ENCODE measurements at places on chromosomes 12 and 14.
A peak's percentile ranks its signal among the peaks of the same experiment; 100 is the strongest.

GRCh38 chr12:108853981-108854446 is 3.4 kb downstream of the SSH1 start:
- DNase-seq: no peak

- DNase-seq: no peak
Observed at GRCh38 chr12:13194401-13195110, 2.0 kb upstream of the EMP1 start.

- no peak for DNase-seq
Observed at GRCh38 chr12:55428331-55429243, 2.5 kb downstream of the OR6C76 start.

DNA sequence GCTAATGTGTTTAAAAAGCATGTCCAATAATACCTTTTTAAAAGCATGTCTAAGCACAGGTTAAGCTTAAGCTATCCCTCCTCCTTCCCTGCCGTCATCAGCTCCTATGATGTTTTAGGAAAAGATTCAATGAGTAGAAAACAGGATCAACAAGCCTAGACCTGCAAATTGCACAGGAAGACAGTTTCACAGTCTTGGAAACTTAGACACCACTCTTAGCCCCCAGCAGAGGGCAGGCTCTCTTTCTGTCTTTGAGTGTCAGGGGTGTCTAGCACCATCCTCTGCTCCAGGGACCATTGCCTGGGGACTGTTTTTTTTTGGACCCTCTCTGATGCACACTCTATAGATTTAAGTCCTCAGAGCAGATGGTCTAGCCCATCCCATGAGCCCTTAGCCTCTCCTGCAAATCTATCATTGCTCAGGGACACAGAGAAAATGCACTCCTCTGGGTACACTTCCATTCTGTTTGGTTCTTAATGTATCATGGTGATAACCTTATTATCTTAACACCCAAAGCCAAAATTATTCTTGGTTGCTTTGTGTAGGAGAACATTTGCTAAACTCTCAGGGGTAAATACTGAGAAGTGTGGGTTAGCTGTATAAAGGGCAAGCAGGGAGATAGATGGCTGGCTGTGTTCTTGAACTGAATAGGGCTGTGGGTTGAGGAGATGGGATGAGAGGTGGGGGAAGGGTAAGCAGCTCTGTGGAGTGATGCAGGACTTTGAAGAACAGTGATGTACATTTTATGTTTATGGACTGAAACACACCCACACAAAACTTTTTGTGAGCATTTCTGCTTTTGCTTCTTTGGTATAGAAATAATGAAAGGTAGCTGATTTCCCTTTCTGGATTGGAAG is 259.9 kb upstream of the DDHD1 start:
- no peak for DNase-seq

DNA sequence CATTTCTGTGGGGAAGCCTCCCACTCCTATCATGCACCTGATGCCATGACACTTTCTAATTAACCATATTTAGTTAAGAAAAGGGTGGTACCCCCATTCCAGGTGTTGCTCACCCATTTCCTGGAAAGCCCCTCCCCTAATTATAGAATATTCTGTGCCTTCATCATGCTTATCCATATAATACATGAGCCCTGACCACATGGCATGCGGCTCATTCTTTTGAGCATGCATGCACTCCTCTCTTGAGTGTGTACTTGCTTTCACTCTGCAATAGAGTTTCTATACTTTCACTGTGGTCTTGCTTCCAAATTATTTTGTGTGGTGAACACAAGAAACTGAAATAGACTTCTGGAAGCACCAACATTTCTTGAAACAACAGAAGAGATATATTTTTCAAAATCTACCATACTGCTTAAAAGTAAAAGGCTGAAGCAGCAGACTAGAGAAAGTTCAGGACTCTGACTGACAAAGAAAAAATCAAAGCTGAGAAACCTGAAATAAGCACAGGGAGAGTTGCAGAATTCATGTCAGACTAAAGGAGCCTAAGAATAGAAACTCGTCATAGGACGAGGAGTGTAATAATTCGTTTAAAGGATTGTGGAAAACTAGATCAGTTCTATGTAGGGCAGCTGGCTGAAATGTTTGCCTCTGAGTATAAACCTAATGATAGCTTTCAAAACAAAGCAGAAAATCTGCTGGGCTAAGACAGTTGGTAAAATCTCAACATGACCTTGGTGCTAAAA is 144.8 kb downstream of the KITLG start:
- no peak for DNase-seq

DNA sequence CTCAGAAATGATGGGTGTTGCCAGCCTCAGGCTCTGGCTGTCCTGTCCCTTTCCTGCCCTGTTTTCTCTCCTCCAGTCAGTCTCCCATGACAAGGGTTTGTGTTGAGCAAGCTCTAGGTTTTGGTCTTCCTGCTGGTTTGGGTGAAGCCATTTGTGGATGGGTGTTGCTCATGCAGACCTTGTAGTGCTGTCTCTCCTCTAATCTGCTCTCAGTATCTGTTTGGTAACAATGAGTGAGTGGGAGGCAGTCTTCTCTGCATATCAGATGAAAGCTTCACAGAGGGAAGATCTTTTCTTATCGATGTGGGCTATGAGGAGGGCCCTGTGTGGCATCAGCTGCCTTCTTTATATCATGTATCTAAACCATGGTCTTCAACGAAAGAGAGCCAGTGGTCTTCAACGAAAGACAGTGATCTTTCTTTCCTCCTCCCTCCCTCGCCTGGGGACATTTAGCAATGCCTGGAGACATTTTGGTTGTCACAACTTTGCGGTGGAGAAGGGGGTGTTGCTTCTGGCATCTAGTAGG is 3.6 kb downstream of the CMA1 start:
- no peak for DNase-seq

DNA sequence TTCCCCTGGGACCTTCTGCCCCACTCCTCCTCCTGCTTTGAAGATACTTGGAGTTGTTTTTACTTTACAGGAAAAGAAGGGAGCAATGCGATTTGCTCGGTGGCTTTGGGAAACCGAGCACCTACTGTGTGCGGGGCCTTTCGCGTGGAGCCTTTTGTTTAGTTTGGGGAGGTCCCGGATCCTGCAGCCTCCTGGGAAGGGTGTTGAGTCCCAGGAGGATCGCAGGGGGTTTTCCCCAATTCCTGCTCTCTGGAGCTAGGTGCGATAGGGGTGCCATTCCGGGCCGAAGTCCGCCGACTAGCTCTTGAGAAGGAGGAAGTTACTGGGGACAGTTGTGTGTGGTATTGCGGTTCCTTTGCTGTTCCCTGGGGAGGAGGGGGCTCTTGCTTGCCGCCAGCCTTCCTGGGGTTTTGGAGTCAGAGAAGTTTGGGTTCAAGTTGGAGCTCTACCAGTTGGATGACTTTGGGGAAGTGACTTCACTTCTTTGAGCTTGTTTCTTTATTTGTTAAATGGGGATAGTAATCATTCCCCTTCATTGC is 1.1 kb downstream of the BRI3BP start:
- DNase-seq: peak; percentile 9

- no peak for DNase-seq
Observed at GRCh38 chr14:105340821-105341733, 26.5 kb downstream of the PACS2 start.

GRCh38 chr12:104285740-104286515 is 17.6 kb upstream of the EID3 start:
- DNase-seq: no peak

- no peak for DNase-seq
Observed at GRCh38 chr12:11728154-11728755, 78.8 kb downstream of the ETV6 start.

- no peak for DNase-seq
Observed at GRCh38 chr14:72443991-72444441, 449.9 kb downstream of the DPF3 start.

- no peak for DNase-seq
Observed at GRCh38 chr14:64417771-64418125, 29.6 kb downstream of the MTHFD1 start.

DNA sequence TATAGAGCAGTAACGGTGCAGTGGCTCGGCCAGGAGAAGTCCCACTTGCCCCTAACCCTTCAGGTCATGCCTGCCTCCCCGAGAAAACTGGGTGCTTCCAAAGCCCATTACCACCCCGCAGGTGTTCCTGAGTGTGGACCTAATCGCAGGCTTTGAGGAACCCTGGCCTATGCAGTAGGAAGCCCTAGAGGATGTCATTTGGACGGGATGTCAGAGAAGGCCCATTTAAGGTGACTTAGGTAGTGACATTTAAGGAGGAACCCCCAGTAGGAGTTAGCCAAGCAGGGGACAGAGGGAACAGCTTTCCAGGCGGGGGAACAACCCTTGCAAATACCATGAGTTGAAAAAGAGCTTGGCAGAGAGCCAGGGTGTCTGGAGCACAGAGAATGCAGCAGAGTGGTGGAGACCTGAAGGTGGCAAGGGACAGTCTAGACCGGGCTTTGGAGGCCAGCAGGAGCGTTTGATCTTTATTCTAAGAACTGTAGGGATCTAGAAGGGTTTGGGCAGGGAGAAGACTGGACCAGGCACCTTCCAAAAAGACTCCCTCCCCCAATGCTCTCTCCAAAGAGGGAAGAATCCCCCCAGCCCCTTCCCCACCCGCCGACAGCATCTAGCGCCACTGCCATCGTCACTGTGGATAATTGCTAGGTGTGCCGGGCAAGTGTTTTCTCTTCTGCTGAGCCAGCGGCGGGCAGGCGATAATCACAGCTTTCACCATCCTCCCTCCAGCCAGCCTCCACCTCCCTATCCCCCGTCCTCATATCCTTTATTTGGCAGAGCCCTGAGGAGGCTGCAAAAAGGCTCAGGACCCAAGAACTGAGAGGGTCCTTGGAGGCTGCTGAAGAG is 33.3 kb upstream of the BEGAIN start:
- DNase-seq: no peak

DNA sequence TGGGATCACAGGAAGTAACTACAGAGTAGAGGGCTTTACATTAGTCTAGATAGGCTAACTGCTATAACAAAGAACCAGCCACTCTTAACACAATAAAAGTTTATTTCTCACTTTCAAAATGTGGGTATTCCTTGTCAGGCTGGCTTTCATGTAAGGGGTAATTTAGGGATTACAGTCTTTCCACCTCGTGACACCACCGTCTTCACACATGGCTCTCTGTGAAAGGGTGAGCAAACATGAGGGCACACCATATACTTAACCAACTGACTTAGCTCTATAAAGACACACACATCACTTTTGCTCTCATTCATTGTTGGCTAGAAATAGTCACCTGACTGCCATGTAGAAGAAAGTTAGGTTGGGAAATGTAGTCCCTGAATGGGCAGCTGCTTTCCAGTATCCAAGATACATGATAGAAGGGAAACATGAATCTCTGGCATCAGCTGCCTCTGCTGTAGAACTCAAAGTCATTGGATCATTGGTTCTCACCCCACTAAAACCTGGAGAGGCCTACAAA is 66.1 kb upstream of the CRY1 start:
- DNase-seq: no peak

DNA sequence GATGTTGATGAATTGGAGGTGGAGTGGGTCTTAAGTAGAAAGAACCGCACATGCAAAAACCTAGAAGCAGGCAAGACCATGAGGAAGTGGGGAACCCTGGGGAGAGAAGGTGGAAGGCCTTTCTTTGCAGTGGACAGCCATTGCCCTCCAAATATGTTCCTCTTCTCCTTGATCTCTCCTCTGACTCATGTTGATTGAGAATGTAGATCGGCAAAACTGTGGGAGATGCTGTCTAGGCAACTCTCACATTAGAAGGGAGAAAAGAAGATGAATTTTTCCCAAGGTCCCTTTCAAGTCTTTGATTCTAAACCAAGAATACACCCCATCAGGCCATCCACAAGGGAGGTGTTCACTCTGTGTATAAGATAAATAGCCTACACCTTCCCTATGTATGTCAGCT is 257.5 kb downstream of the MSRB3 start:
- no peak for DNase-seq

DNA sequence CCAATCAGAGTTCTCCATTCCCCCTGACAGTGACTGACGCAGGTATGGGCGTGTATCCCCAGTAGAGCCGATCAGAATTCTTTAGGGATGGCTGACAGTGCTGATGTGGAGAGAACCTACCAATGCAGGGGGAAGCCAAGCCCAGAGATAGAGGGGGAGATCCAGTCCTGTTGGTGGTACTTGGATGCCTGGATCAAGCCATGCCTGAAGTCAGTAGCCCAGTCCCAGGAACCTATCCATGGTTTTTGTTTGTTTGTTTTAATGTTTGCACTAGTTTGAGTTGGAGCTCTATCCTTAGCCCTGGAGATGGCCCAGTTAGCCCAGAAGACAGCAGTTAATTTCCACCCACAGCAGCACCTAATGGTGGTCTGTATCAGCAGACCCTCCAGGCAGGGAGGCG is 40.2 kb downstream of the FOXN4 start:
- DNase-seq: no peak

GRCh38 chr14:90179357-90179756 is 77.0 kb upstream of the PSMC1 start:
- DNase-seq: no peak

DNA sequence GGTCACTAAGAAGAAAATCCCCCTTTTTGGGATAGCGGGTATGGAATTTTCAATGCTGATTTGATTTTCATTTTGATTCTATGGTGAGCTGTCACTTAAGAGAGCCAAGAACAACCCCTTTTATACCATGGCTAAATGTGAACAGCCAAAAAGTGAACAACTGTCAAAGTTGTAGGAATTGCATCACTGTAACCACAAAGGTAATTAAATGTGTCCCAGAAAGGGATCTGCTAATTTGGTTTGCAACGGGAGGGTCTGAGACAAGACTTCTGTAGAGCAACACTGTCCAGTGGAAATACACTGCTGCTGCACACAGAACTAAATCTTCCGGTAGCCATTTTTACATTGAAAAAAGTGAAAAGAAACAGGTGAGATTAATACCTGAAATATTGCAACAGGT is 14.6 kb downstream of the CHST11 start:
- DNase-seq: no peak

DNA sequence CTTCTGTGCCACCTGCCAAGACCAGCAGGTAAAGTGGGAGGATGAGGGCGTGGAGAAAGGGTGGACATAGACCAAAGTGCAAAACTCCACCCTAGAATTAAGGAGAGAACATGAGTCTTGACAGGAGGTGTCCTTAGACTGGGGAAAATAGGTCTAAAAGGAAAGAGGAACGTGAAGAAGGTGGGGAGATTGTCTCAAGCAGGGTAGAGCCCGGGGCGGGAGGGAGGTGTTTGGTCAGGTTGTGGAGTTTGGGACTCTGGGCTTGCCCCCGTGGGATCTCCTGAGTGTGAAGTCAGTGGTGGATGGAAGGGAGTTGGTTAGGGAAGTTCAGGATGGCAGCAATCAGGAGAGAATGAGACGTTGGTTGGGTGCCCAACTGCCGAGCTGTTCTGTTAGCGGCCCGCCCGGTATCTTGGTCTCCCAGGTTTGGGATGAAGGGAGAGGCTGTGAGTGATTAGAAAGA is 386 bp downstream of the DGKA start:
- no peak for DNase-seq

GRCh38 chr12:47686645-47687240 is 19.1 kb downstream of the RPAP3 start:
- DNase-seq: no peak

DNA sequence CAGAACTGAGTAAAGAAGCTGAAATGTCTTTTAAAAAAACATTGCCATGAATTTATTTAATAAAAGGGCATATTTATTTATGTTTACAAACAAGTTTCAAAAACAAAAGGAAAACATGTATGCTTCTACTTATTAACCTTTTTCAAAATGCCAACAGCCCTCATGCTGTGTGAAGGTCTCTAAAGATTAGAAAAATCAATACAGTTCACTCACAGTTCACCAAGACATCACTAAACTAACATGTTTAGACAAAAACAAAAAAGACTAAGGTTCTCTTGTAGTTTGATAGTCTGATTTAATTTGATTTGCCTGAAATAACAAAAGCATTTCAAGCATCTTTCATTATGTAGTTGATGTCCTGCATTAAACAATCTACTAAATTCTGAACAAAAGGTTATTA is 63.9 kb upstream of the POC1B start:
- DNase-seq: no peak

- no peak for DNase-seq
Observed at GRCh38 chr14:87260460-87260859, 732.5 kb downstream of the GALC start.

GRCh38 chr12:82415402-82415801 is 57.1 kb downstream of the METTL25 start:
- no peak for DNase-seq

All from CD4-positive, alpha-beta T cell treated with Interleukin-4 for 1 hour (primary cell).